Activated CD4-positive, alpha-beta T cell treated with anti-CD3 and anti-CD28 coated beads, Interleukin-2, Interleukin-4, amounts not matched to agents 100 ng/mL and 50 ng/mL, durations not matched to agents 16 hours and 8 hours (primary cell): ENCODE measurements at places on chromosomes 5 and 9.

DNA sequence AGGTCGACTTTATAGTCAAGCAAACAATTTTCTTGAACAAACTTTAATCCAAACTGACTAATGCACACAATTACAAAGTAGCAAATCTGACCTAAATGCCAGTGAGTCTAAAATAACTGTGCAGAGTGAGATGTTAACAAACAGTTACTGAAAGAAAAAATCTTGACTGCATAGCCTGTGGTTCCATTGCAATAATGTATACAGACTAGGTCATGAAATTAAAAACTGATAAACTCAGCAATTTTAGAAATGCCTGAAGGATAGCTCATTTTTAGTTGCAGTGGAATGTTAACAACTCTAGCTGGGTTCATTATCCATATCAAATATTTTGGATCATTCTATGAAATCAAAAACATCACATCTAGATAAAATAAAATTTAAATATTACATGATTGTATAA is 73.4 kb upstream of the CDH12 start:
- no peak for DNase-seq

GRCh38 chr5:55134053-55134722 is 25.8 kb upstream of the GPX8 start:
- DNase-seq = peak; percentile 71

- no peak for DNase-seq
Measured at GRCh38 chr9:21836437-21837161, 34.2 kb downstream of the MTAP start.

DNA sequence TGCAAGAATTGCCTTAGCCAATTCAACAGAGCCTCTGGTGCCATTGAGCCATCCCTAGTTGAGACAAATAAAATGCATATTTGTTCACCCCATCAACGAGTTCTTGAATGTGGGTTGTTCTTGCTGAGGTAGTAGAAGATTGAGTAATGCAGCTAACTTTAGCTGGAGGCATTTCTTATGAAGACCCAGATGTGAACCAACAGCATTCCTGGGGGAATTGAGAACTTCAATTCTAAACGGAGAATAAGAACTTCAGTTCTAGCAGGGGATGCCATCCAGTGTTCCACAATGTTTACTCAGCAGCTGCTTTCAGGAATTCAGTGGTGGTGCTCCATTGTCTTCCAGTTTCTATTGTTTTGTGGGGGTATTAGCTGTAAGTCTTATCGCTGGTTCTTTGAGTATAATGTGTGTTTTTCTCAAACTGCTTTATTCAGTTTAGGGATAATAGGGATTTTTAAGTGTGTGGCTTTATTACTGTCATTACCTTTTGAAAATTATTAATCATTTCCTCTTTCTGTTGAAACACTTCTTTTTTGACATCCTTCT is 1968.2 kb upstream of the NUDT12 start:
- no peak for DNase-seq

- no peak for DNase-seq
Measured at GRCh38 chr5:35212122-35212982, 17.9 kb downstream of the PRLR start.

DNA sequence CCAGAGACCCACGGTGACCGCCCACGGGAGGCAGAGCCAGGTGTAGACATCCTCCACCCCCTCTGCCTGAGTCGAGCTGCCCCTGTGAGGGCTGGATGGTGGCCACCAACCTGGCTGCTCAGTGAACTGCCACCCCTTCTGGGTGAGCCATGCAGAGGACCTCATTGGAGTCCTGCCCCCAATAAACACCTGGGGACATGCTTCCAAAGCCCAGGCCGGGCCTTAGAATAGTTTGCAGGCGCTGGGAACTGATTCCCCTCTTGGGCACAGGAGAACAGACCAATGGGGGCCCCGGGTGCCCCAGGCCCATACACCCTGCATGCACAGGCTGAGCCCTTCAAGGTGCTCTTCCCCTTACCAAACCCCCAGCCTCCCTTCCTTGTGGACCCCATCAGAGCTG is 38.1 kb upstream of the GFPT2 start:
- DNase-seq = no peak

- no peak for DNase-seq
Measured at GRCh38 chr5:151587796-151588555, 3.2 kb downstream of the FAT2 start.

GRCh38 chr5:60505373-60506171 is 194.4 kb downstream of the DEPDC1B start:
- no peak for DNase-seq

DNA sequence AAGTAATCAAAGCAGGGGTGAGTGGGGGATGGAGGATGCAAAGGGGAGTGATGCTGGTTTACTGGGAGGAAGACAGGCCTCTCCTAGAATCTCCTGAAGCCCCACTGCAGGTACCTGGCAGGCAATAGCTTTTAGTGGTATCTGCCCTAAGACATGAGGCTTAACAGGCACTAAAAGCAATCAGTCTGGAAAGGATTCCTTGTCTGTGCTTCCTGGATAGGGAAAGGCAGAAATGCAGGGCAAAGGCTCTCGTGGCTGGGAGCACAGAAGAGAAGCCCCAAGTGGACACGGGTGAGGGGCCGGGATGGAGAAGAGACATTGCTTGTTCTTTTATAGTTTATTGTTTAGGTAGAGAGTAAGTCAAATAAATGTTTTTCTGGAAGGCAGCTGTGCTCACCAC is 40.1 kb downstream of the CCNJL start:
- no peak for DNase-seq

GRCh38 chr5:107805166-107805565 is 134.4 kb upstream of the EFNA5 start:
- DNase-seq = no peak

GRCh38 chr9:121780177-121781040 is 129.0 kb downstream of the DAB2IP start:
- no peak for DNase-seq
